ENCODE measurements at places on chromosomes 12 and 14.

DNA sequence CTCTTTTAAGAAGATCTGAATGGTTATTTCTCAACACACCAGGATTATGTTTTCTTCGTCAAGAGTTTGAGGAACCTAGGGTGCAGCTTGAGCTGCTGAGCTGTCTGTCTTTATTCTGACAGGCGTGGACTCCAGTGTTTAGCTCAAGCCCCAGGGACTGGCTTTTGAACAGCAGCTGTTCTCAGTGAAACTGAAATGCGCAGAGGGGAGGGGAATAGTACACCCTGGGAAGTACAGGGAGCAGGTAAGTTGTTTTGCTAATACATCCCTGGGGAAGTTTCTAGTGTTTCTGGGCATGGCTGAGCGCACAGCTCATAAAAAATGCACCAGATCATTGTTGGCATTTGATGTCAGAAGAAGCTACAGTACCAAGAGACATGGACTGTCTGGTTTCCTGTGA, 659.8 kb downstream of the DIO2 start:
- no peak for DNase-seq

DNA sequence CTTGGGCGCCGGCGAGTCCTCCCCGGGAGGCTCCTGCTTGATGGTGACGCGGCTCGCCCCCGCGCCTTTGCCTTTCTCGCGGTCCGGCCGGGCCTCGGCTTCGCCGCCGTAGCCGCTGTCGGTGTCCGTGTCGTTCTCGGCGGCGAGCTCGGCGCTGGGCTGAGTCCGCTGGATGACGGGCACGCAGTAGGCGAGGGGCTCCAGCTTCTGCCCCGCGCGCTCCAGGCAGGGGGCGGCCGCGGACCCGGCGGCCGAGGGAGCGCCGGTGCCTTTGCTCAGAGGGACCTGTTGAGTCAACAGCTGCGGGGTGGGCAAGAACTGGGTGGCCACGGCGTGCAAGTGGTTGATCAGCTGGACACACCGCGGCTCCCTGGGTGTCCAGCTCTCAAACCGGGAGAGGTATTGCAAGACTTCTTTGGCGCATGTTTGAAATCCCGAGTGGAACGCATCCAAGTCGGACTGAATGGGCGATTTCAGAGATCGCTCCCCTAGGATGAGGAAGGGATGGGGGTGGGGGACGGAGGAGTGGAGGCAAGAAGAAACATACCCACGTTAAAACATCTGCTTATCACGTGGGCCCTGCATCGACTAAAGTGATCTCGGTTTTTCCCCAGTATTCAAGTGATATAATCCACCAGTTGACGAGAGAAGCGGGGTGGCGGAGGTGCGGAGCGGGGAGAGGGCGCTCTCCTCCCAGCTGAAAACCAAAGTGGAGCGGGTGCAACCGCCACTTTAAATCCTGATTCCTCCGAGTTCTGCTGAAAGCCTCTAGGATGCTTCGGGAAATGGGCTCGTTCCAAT, 2.0 kb downstream of the BHLHE41 start:
- DNase-seq, result no peak

DNA sequence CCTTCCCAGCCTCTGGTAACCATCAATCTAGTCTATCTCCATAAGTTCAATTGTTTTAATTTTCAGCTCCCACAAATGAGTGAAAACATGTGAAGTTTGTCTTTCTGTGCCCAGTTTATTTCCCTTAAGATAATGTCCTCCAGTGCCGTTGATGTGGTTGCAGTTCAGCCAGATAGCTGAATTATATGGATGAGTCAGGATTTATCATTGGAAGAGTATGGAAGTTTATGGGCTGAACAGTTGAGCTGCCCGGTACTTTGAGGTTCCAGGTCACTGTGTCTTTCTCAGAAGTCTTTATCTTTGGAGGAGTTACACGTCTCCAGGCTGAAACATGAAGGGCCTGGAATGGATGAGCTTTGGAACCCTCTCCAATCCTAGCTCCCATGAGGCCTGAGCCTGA, 120.1 kb downstream of the ASCL4 start:
- no peak for DNase-seq

- no peak for DNase-seq
These were observed 166.1 kb upstream of the SYT10 start for GRCh38 chr12:33605757-33606156.

- no peak for DNase-seq
These were observed 26.6 kb downstream of the PXN start for GRCh38 chr12:120238839-120239445.

- no peak for DNase-seq
These were observed 14.1 kb upstream of the OXA1L start for GRCh38 chr14:22752422-22752821.

GRCh38 chr14:58243790-58244555, 670 bp upstream of the PSMA3 start:
- DNase-seq, result no peak

DNA sequence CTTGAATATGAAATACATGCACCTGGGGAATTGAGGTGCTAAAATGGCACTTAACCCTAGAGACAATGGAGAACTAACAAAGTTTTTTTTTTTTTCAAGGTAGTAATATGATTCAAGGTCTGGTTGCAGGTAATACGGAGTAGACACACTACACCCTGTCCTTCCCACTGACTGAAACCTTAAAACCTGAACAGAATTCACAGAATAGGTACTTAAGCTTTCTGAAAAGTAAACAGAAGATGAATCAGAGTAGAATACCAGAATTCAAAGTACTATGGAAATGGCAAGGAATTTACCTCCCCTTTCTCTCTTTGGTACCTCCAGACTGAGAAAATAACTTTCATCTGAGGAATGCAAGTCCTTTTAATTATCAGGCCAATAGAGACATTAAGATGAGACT, 87.2 kb downstream of the PAPLN start:
- no peak for DNase-seq

DNA sequence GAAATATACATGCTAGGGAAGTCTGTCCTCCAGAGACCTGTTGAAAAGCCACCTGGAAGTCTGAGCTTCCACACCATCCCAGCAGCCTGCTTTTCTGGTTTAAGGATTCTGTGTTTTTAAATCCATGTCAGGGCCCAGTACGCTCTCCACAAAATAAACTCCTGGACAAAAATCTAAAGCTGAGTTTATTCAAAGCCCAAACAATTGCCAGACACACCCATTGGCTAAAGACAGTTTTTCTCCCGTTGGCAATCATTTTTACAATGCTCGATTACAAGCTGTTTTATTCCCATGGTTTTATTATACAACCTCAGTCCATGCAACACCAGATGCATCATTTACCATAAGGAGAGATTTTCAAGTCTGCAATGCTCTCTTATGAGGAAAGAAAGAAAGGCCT, 94.5 kb downstream of the MYRFL start:
- DNase-seq, result no peak

DNA sequence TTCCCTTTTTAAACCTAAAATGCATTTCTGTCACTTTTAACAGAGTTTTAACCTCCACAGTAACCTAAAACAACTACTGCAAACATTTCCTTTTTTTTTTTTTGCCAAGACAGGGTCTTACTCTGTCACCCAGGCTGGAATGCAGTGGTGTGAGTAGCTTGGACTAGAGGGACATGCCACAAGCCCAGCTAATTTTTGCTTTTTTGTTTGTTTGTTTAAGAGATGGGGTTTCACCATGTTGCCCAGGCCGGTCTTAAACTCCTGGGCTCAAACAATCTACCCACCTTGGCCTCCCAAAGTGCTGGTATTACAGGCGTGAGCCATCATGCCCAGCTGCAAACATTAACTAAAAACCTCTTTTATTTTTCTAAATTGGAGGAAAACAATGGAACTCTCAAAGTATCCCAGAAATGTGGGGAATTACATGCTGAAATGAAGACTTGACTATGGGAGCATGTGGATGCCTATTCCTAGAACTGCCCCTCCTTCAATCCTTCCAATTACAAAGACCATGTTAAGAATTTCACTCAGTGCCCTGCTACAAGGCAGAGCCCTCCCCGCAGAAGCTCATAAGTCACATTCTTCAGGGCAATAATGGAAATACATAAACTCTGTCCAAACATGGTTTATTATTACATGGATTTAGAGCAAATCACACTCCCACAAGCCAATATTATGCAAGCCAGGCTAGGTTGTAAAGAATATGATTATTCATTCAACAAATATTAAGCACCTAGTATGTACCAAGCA, 66.9 kb downstream of the C12orf56 start:
- no peak for DNase-seq

- no peak for DNase-seq
These were observed 21.0 kb downstream of the KTN1 start for GRCh38 chr14:55600784-55601561.
